ENCODE measurements at places on chromosomes 4 and X.

DNA sequence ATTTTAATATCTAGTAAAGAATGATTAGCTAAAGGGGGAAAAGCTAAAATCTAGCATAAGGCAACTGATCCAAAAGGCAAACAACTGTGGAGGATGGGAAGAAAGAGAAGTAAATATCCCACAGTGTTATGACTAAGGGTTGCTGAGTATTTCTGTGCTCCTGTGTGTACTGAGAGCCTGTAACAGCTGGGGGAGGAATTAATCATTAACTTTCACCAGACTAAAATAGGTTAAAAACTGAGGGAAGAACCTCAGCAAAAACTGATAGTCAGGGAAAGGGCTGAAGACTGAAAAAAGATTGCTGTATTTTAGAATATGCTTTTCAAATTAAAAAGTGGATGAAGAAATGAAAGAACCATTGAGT, 365.9 kb downstream of the CXXC4 start:
- no peak for DNase-seq

DNA sequence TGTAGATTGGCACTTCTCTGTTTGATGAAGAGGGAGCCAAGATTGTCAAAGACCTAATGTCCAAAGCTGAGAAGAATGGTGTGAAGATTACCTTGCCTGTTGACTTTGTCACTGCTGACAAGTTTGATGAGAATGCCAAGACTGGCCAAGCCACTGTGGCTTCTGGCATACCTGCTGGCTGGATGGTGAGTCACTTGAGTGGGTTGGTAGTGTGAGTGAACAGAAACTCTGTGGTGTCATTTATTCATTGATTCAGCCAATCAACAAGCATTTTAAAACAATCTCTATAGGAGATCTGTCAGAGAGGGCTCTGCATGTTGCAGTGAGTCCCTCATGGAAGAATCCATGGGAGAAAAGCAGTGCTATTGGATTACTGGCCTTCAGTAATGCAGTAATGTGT, 16.3 kb downstream of the TAF9B start:
- no peak for DNase-seq

DNA sequence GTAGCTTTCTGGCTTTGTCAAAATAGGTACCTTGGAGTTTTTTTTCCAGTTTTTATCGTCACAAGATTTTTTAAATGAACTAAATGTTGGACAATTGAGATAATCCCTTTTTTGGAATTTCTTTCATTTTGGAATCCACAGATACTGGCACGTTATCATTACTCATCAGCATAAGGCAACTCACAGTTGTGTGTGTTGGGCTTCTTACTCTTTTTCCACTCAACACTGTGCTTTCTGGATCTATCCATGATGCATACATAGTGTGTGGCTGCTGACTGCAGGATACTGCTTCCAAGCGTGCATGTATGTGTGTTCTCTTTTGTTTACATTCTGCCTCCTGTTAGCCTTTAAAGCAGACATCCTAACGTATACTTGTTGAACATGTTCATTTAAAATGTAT, 113.5 kb upstream of the FAM9A start:
- no peak for DNase-seq

DNA sequence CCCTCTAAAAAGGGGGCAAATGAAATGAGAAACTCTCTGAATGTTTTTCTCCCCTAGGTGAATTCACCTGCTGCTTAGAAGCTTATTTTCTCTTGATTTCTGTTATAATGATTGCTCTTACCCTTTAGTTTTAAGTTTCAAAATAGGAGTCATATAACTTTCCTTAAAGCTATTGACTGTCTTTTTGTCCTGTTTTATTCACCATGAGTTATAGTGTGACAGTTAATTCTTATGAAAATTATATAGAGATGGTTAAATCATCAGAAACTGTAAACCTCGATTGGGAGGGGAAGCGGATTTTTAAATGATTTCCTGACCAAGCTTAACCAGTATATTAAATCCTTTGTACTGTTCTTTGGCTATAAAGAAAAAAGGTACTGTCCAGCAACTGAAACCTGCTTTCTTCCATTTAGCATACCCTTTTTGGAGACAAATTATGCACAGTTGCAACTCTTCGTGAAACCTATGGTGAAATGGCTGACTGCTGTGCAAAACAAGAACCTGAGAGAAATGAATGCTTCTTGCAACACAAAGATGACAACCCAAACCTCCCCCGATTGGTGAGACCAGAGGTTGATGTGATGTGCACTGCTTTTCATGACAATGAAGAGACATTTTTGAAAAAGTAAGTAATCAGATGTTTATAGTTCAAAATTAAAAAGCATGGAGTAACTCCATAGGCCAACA, 4.2 kb downstream of the ALB start:
- DNase-seq: no peak

DNA sequence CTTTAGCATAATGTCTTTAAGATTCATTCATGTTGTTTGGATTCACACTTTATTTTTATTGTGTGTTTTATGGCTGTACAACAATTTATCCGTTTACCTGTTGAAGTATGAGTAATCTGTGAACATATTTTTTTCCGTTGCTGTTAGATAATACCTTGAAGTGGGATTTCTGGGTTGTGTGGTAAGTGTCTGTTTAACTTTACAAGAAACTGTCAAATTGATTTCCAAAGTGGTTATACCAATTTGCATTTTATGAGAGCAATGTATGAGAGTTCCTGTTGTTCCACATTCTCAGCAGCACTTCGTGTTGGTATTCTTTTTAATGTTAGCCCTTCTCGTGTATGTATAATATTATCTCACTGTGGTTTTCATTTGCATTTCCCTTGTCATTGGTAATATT, 53.6 kb downstream of the USP53 start:
- DNase-seq: no peak

- DNase-seq: no peak
Observed at GRCh38 chr4:139633195-139633594, 32.4 kb upstream of the MGST2 start.

GRCh38 chr4:88275516-88275915, 8.8 kb downstream of the PPM1K start:
- no peak for DNase-seq
